ENCODE measurements at places on chromosomes 12 and 14. TPM values are rescaled to one million over a fixed set of nuclear protein-coding genes. Genes with fewer than 3 reads are reported as not detected.

Gene POTEM
- total RNA-seq: not detected

- H3K4me3 ChIP-seq: no peak overlapping the region
- H3K4me1 ChIP-seq: peaks cover 36% of the 10 kb centered on the region
- H3K27ac ChIP-seq: peak overlapping the region; percentile 49
- no peaks in the 10 kb centered on the region for H3K27me3 ChIP-seq
Observed at GRCh38 chr12:93243689-93244513, 133.8 kb upstream of the NUDT4 start.

GRCh38 chr14:79680087-79680486 is 531.2 kb downstream of the DIO2 start:
- no peak for DNase-seq
- no peak overlapping the region for H3K4me3 ChIP-seq
- no peaks in the 10 kb centered on the region for H3K4me1 ChIP-seq
- H3K27me3 ChIP-seq: no peaks in the 10 kb centered on the region
- no peaks in the 10 kb centered on the region for H3K36me3 ChIP-seq

Gene KCNA1
- 0.45 TPM for total RNA-seq

DNA sequence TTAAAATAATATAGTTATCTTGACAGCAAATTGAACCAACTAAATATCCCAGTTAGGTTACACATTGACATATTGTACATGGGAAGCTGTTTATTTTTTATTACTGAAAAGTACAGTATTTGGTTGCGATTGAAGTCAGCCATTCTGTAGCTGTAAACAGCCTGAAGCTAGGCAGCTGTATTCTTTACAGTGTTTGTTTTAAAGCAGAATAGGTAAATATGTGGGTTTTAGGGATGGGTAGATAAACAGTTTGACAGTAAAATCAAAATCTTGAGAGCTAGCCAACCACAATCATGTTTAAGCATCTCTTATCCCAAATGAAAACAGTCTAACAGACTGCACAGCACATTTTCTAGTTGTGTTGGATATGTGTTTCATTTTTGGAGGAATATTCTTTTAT is 45.7 kb downstream of the TTC6 start:
- no peaks in the 10 kb centered on the region for H3K4me1 ChIP-seq
- H3K4me3 ChIP-seq: no peak overlapping the region
- no peaks in the 10 kb centered on the region for H3K36me3 ChIP-seq
- DNase-seq: no peak
- peaks cover 20% of the 10 kb centered on the region for H3K27me3 ChIP-seq

Gene CCND2
- 158 TPM for total RNA-seq

Gene AHNAK2
- 271 TPM for total RNA-seq

DNA sequence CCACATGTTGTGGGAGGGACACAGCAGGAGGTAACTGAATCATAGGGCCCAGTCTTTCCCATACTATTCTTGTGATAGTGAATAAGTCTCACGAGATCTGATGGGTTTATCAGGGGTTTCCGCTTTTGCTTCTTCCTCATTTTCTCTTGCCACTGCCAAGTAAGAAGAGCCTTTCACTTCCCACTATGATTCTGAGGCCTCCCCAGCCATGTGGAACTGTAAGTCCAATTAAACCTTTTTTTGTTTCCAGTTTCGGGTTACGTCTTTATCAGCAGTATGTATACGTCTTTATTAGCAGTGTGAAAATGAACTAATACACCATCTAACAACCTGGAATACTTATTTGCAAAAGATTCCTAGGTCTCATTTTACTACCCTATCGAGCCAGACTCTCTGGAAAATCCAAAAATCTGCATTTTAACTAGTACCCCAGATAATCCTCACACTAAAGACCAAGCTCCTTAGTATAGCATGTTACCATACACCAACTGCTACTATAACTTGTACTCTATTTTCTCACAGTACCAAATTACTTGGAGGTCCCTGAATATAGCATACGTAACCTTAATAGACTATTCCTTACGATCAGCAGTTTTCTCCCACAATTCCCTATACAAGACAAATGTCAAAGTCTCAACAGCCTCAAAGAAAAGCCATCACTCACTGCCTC is 11.5 kb downstream of the GTF2A1 start:
- peaks cover 18% of the 10 kb centered on the region for H3K36me3 ChIP-seq
- H3K27me3 ChIP-seq: no peaks in the 10 kb centered on the region
- DNase-seq: no peak
- H3K4me3 ChIP-seq: no peak overlapping the region
- no peak overlapping the region for H3K27ac ChIP-seq

Gene IFNG
- not detected for total RNA-seq

Gene PROX2
- not detected for total RNA-seq

Gene C12orf56
- total RNA-seq: not detected

Gene ADCY4
- total RNA-seq: 5.2 TPM

DNA sequence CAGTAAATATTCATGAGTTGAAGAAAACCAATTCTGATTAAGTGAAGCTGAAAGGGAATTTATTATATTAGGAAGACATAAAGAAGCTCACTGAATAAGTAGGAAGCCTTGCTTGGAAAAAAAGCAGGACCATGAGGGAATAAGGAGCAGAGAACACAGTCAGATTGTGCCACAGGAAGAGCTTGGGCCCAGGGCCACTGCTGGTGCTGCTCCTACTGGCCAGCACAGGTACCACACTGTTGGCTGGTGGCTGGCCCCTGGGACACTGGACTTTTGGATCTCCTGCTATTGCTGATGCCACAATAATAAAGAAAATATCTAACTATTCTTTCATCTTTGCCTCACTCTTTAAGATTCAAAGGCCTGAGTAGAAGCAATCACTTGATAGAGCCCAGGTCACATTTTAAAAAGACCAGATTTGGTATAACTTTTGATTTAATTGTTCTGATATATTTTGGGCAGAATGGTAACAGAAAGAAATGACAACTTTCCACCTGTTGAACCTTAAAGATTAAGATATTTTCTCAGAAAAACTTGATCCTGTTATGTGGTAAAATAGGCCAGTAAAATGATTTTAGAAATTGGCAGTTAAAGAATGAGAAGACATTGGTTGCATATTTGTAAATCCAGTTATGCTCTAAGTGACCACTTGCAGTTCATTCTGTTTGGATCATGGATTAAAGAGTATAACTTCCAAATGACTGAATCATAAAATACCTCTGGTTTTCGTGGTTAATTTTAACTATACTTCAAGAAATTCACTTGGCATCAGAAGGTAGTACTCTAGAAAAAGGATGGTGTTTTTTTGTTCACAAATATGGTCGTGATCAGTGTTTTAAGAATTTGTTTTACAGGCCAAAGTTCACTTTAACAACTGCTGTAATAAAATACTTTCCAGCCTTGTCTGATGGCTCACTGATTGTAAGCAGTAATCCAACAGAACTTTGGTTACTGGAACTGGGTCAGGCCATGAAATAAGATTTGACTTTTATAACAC is 68.3 kb downstream of the DERA start:
- H3K4me1 ChIP-seq: peaks cover 52% of the 10 kb centered on the region
- no peaks in the 10 kb centered on the region for H3K27me3 ChIP-seq
- H3K27ac ChIP-seq: peak overlapping the region; percentile 55
- peaks cover 8% of the 10 kb centered on the region for H3K36me3 ChIP-seq

GRCh38 chr12:52335598-52336262 is 14.5 kb upstream of the KRT83 start:
- peaks cover 15% of the 10 kb centered on the region for H3K27me3 ChIP-seq
- peaks cover 13% of the 10 kb centered on the region for H3K4me1 ChIP-seq
- peaks cover 1% of the 10 kb centered on the region for H3K36me3 ChIP-seq
- H3K4me3 ChIP-seq: no peak overlapping the region
- peak; percentile 60 for DNase-seq

All from chondrocyte (in vitro differentiated cells).